ENCODE measurements at places on chromosomes 7 and 10.
A peak's percentile ranks its signal among the peaks of the same experiment; 100 is the strongest.

DNA sequence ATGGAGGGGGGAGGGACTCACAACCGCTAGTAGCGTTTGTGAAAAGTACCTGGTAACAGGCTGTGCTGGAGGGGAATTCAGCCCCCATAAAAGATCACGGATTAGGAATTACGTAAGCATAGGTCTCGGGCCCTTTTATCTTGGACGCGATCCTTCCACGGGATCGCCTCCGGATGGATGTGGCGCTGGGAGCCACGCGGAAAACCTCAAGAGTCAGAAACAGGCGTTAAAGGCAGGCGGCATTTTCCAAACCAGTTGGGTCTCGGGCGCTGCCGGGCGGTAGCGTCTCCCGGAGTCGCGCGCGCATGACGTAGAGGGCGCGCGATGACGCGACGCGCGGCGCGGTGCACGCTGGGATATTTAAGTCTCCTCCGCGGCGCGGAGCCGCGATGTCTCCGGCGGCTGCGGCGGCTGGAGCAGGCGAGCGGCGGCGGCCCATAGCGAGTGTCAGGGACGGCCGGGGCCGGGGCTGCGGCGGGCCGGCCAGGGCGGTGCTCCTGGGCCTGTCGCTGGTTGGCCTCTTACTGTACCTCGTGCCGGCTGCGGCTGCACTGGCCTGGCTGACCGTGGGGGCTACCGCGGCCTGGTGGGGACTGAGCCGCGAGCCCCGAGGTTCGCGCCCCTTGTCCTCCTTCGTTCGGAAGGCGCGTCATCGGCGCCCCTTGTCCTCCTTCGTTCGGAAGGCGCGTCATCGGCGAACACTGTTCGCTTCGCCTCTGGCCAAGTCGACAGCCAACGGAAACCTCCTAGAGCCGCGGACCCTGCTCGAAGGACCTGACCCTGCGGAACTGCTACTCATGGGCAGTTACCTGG, at the start of gene POM121:
POM121 (plus strand) TSS at position 363 of the 813 bp plus-strand sequence; CDS start at position 390, 27 bp downstream.
- DNase-seq, result peak; percentile 91

DNA sequence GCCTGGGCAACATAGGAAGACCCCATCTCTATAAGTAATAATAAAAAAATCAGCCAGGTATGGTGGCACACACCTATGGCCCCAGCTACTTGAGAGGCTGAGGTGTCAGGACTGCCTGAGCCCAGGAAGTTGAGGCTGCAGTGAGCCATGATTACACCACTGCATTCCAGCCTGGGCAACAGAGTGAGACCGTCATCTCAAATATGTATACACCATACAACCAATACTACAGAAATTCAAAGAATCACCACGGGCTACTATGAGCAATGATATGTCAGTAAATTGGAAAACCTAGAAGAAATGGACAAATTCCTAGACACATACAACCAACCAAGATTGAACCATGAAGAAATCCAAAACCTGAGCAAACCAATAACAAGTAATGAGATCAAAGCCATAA, 60.3 kb upstream of the ZC3HAV1 start:
- DNase-seq, result no peak

GRCh38 chr10:111354859-111355258, 278.0 kb downstream of the ADRA2A start:
- no peak for DNase-seq

GRCh38 chr10:1594372-1595241, 142.7 kb downstream of the ADARB2 start:
- no peak for DNase-seq

- DNase-seq, result no peak
Observed at GRCh38 chr7:114422507-114423501, 8.2 kb downstream of the FOXP2 start.

GRCh38 chr7:26398427-26398755, 106.7 kb downstream of the SNX10 start:
- DNase-seq, result peak; percentile 18

DNA sequence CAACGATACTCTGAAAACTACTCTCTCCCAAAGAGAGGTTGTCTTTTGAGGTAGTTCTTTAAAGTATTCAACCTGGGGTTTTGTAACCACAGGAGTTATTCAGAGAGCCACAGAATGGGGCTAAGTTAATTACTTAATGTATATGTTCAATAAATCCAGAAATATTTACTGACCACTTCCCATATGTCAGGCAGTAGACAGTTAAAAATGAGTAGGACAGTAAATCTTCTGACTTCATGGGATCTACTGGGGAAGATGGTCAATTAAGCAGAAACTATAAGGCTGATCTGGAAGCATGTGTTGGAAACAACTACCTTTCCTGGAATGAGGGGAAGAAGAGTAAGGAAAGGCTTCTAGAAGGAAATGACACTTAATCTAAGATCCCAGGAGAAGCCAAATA, 167.7 kb downstream of the MAGI2 start:
- no peak for DNase-seq

- no peak for DNase-seq
Observed at GRCh38 chr7:134932707-134933370, 53.5 kb upstream of the AGBL3 start.

DNA sequence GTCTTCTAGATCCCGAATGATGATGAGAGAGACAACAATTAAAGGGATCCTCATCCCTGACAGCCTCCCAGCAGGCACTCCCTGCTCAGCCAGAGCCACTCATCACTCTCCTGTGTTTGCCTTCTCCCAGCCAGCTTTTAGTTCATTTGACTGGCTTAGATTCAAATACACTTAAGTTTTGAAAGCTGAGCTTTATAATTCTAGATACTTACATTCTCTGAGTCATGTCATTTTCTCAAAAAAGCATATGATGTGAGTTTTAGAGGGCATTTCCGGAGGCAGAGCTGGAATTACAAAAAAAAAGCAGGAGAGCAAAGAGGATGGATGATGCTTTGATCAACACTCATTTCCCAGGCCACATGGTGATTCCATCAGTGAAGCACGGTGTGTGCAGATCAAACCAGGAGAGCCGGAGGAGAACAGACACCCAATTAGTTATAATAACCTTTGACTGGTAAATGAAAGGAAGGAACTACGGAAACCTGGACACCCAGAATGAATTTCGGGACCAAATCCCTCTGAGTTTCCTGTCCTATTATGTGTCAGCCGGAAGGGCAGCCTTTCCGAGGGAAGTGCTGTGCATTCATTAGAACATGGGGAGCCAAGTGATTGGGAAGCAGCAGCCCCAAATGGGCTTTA, 81.5 kb upstream of the HPS1 start:
- DNase-seq, result no peak

DNA sequence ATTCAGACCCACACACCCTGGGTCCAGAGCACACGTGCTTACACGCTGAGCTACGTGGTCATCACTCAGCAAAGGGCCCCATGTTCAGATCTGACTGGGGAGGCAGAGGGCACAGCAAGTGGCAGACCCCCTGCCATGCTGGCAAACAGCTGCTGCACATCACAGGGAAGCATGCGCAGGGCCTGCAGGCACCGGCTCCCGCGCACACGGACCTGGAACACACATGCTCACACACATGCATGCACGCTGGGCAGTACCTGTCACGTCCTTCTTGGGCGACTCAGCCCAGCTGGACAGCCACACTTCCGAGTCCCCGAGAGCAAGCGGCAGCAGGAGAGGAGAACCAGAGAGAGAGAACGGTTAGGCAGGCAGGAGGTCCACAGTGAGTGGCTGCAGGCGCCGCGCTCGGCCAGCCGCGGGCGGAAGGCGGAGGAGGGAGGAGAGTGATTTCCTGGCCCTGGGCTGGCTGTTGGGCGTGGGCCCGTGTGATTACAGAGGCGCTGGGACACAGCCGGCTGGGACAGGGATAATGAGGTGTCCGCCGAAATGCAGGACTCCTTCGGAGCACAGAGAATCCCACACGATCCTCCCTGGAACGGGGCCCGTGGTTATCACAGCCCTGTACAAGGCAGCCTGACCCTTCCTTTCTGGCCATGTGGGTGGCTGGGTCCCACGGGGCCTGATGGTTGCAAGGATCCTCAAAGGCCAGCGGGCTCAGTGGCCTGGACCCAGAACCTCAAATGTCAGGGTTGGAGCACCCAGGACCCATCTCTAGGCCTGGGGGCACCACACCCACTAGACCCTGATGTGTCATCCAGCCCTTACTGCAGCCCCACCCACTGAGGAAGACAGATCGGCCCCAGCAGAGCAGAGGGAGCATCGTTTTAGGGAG, 175.1 kb downstream of the NEURL1 start:
- DNase-seq, result peak; percentile 30

DNA sequence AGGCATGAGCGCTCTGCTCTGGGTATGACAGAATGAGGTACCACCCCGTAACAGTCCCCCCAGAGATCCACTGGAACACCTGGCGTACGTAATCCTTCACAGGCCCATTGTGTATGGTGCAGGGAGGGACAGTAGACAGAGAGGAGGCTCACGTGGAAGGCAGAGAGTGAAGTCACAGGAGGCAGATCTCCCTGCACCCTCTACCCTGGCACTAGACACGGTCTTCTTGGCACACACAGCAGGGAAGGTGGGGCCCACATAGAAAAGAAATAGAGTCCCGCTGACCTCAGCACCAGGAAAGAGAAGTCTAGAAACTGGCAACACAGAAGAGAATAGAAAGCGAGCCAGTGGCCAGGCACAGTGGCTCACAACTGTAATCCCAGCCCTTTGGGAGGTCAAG, 51.9 kb downstream of the SLC29A4 start:
- DNase-seq, result no peak

- no peak for DNase-seq
Observed at GRCh38 chr10:1217661-1218060, 161.5 kb downstream of the WDR37 start.

DNA sequence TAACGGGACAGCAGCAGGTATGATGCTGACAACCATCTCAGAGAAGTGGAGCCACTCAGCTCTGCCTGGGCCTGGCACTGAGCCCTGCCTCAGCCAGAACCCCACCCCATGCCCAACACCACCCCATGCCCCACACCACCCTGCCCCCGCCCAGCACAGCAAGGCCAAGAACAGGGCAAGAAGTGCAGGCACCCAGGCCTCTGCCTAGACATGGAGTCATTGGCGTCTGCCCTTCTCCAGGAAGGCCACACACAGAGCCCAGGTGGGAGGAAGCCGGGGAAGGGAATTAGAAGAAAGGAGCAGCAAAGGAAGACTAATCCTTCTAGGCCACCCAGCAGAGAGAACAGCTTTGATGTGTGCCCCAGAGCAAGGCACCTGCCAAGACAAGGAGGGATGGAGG, 18.9 kb downstream of the CAMK2G start:
- DNase-seq, result no peak

- DNase-seq, result no peak
Observed at GRCh38 chr7:36951257-36951697, 227.0 kb upstream of the AOAH start.

- DNase-seq, result no peak
Observed at GRCh38 chr10:3395458-3395861, 222.9 kb upstream of the PITRM1 start.

DNA sequence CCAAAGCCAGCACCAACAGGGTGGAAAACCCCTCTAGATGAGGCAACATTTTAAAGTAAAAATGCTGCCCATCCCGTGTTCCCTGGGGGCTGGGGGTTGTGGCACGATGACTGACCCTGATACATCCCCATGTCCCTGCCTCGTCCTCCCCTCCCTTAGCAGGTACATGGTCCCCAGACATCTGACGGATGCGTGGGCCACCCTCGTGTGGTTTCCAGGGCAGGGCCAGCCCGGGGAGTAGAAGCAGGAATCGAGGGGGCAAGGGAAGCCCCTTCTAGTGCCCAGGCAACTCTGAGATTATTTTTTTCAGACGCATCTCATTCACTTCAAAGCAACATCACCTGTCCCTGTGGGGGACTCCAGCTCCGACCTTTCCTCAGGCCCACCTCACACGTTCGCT, 3.5 kb downstream of the TMEM130 start:
- no peak for DNase-seq

DNA sequence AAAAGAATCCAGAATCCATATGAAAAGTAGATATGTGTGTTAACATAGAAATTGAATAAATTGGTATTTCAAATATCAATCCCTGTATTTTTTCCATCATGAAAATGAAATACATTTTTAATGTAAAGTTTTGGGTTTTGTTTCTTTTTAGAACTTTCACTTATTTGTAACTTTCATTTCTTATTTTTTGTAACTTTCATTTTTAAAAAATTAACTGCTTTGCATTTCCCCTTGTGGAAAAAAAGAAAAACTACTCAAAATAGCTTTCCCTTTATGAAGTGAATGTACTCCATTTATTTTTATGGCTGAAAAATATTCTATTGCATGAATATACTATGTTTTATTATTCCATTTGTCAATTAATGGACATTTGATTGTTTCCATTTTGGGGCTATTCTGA, 75.6 kb upstream of the SMNDC1 start:
- DNase-seq, result no peak

- DNase-seq, result no peak
Observed at GRCh38 chr7:148223738-148224137, 366.8 kb upstream of the C7orf33 start.

- no peak for DNase-seq
Observed at GRCh38 chr10:60114765-60115586, 208.6 kb upstream of the CCDC6 start.

DNA sequence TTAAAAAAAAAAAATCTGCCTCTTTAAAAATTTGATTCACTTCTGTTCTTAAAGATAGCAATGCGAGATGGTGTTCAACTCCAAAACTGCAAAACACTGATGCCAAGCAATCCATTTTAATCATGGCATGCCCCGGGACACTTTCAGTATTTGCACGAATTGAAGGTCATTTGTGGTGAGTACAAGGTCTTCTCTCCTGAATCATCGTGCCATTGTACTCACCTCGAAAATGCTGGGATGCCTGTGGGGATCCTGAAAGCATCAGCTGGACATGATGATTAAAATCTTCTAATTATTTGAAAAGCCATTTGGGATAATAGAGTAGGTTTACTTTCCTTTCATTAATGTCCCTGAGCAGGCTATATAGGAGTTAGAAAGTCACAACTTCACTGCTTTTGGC, 125.1 kb upstream of the NRP1 start:
- no peak for DNase-seq

- no peak for DNase-seq
Observed at GRCh38 chr10:95505641-95506040, 55.5 kb downstream of the SORBS1 start.

GRCh38 chr10:90930070-90930837, 9.4 kb upstream of the ANKRD1 start:
- no peak for DNase-seq

DNA sequence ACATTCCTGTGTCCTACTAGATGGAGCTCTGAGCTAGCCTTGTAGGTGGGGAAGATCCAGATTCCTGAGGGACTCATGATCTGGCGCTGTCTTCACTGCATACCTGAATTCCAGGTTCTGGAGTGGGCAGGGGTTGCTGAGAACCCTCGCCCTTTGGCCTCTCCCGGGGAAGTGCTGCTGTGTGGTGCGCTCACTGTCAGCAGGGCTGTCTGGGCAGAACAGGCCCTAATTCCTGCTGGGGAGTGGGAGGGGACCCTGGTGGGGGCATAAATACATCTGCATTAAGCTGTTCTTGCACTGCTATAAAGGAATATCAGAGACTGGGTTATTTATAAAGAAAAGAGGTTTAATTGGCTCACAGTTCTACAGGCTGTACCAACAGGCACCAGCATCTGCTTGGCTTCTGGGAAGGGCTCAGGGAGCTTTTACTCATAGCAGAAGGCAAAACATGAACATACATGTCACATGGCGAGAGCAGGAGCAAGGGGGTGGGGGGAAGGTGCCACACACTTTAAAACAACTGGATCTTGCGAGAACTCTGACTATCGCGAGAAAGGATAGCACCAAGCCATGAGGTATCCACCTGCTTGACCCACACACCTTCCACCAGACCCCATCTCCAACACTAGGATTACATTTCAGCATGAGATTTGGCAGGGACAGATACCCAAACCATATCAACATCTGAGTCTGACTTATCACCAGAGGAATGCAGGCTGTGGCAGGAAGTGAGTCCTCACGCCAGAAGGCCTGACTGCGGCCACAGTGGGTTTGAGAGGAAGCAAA, 115.0 kb downstream of the ADCY1 start:
- no peak for DNase-seq

GRCh38 chr7:74429153-74429747, 24.5 kb upstream of the GTF2IRD1 start:
- no peak for DNase-seq
